Glutamatergic neuron (in vitro differentiated cells): ENCODE measurements at places on chromosomes 2 and 18.

DNA sequence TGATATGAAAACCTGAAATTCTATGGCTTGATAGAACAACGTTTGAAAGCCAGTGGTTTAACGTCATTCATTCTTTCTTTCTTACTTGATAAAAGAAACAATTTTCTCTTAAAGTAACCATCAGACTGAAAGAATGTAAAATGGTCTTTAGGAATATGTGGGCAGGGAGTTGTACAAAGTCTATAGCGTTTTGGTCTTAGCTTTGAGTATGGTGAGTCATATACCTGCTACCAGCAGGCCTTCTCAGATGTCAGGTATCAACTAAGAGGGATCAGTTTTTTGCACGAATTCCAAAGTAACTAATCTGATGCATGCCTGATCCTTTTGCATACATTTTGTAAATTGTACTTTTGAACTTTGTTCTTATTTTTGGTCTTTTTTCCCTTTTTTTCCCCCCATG lies 101.5 kb upstream of the DSEL start:
- DNase-seq: no peak

DNA sequence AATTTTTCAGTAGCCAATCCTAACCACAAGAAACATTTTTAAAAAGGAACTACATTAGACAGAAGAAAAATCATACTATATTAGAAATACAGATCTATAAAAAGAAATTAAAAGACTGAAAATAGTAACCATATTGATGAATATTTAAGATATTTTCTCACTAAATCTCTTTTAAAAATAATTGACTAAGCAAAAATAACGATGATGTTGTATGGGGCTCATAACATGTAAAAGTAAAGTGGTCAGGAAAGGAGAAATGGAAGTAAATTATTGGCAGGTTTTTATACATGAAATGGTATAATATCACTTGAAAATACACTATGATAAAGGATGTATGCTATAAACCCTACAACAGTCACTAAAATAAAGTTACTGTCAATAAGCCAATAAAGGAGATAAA lies 5.4 kb downstream of the WDPCP start:
- no peak for DNase-seq

GRCh38 chr2:145154731-145155130 lies 634.8 kb upstream of the ZEB2 start:
- DNase-seq: no peak

DNA sequence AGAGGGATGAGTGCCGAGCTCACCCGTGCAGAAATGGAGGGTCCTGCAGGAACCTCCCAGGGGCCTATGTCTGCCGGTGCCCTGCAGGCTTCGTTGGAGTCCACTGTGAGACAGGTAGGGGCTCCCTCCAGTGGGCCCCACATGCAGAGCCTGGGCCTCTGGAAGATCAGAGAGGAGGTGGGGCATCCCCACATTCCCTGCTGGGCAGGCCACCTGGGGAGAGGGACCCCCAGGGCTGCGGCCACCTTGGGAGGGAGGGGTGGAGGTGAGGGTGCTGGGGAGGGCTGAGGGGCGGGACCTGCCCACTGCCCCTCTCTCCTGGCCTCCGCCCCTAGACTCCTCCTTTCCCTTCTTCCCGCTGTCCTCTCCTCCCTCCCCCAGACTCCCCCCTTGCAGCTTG lies 38.5 kb downstream of the MTERF4 start:
- no peak for DNase-seq

DNA sequence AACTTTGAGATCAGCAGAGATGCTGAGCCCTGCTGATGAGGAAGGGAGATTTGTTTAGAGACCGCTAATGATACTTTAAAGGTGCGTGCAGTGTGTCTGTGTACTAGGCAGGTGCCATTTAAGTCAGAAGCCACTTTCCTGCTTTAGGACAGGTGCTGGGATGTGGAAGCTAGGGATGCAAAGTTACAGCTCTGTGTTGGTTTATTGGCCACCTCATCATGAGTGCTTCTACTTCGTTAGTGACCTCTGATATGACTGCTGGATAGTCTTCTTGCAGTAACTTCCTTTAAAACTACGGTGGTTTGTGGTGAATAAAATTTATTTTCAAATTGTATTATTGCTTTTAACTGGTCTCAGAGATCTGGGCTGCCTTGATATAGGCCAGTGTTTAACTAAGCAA lies 44.1 kb downstream of the FMNL2 start:
- no peak for DNase-seq

DNA sequence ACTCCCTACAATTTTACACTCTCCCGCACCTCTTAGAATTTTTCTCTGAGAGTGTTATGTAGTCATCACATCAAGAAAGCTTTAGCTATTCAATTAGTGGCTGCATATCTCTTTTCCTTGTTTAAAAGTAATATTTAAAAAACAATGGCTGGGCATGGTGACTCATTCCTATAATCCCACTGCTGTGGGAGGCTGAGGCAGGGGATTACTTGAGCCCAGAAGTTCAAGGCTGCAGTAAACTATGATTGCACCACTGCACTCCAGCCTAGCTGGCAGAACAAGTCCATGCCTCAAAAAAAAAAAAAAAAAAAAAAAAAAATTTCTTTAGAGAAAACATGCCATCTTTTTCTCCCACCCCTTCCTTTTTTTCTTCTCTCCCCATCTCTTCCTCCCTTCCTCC lies 44.3 kb downstream of the AQP4 start:
- DNase-seq: no peak

DNA sequence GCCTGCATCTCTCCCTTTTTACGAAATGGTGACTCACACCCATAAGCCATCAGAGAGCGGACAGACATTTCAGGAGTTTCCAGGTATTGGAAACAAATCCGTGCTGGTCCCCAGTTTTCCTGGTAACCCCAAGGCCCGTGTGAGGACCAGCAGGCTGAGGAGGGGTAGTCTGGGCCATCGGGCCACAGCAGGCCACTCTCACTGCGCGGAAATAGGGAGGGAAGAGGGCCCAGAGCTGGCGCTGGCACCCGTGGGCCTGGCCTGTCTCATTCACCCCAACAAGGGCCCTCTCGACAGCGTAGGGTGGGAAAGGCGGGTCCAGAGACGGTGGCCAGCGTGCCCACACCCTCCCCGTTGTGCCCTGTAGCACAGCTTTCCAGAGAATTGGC lies 13.7 kb upstream of the FAHD2A start:
- DNase-seq: no peak

DNA sequence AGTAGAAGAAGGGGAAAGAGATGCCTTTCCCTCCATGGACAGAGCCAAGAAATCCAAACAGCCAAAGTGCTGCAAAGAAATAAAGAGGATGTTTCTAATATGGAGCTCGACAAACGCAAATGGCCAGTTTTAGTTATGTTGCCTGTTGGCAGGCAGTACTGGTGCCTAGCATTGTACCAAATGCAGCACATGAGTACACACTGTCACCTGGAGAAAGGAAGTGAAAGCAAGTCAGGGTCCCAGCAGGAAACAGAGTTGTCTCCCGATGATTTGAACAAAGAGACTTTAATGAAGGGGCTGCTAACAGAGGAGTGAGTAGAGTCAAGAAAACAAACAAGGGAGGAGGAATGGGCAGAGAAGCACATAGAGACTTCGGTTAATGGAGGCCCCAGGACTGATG lies 623.0 kb downstream of the BCL11A start:
- no peak for DNase-seq

- DNase-seq: no peak
Observed at GRCh38 chr2:216126943-216127342, 17.8 kb downstream of the XRCC5 start.

- DNase-seq: no peak
Observed at GRCh38 chr2:7061921-7062320, 144.7 kb downstream of the RNF144A start.

DNA sequence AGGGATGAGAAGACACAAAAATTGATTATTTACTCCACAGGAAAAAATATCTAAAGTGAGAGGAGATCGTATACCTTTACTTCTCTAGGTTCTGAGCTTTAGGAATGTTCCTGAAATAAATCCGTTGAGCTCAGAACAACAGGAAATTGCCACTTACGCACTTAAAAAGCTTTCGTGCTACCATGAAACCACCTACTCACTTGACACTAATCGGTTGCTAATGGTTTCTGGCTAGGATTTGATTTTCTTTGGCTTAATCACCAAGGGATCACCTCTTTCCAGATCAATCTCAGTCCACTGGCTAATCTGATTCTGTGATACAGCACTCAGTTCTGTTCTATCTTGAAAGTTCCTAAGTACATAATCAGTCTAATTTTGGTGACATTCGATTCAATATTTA lies 419.6 kb downstream of the DLGAP1 start:
- DNase-seq: no peak

DNA sequence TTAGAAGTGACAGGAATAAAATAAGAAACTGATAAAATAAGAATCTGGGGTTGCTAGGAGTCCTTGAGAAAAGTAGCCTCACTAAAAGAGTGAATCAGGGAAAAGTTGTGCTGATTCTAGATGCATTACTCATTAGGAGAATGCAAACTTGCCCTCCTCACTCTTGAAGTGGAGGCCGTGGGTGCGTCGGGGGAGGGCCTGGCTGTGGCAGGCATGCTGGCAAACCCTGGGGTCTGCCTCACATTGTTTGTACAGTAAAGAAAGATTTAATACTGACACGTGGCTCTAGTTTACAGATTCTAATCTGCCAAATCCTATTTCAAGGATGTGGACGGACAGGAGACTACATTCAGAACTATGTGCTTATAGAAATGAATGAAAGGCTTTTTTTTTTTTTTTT lies 41.9 kb downstream of the TANC1 start:
- no peak for DNase-seq

DNA sequence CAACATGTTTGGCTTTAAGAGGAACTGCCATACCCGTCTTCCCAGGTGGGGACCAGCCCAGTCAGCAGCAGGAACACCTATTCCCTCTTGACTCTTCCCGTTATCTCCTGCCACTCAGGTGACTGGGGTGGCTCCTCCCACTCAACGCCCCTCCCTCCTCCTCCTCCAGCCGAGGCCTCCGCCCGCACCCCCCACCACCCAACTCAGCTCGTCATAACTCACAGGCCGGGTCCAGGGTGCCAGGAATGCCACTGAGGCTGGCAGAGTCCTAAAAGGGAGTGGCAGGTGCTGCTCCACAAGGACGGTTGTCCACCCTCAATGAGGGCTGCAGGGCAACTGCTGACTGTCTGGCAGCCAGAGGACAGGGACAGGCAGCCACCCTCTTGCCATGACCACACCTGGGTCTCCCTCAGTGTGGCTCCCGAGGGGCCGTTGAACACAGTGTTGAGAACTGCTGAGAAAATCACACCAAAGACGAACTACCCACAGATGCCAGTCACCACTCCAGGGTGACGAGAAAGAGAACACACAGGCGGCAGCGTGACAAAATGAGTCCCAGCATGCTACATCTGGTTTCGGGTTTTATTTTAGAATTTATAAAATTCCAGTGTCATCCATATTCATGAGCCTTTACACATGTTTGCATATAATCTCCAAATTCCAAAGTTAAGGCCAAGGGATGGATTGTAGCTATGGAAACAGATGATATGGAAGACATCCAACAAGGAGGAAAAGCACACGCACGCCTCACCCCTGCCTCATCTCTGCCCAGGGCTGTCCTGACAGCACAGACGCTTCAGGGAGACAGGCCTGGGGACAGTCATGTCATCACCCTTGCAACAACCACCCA lies 38.5 kb downstream of the ANO7 start:
- no peak for DNase-seq

- no peak for DNase-seq
Observed at GRCh38 chr2:45691171-45691999, 39.9 kb downstream of the PRKCE start.

- DNase-seq: peak; percentile 51
Observed at GRCh38 chr2:202032846-202033316, 774 bp upstream of the FZD7 start.

DNA sequence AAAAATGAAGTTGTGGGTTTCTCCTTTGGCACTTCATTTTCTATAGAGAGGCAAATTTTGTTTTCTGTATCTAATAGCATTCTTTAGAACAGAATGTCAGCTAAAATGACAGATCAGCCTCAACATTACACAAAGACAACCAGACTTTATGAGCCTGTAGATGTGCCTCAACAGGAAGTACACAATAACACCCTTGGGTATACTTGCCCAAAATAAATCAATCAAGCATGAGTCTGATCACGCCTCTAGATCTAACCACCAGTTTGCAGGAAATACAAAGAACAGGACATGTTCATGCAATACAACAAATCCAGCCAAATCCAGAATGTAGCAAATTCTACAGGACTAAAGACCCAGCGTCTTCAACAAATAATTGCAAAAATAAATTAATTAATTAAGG lies 11.2 kb upstream of the DAPL1 start:
- DNase-seq: no peak

DNA sequence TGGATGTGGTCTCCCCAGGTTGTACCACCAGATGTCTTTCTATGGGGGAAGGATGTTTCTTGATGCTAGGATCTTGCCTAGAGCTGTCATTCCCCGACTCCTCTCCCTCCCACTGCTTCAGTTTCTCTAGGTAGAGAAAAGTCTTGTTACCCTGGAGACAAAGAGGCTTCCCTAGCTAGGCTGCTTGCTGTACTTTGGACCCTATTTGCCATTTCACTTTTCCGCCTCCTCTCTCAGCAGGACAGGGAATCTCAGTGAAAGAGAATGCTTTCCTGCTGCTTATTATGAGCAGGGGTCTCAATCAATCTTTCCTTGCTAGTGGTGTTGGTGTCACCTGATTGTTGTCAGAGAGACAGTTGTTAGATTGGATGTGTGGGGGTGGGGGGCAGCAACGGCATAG lies 818.8 kb upstream of the GYPC start:
- DNase-seq: no peak

- no peak for DNase-seq
Observed at GRCh38 chr2:96202152-96202854, 6.3 kb downstream of the STARD7 start.

DNA sequence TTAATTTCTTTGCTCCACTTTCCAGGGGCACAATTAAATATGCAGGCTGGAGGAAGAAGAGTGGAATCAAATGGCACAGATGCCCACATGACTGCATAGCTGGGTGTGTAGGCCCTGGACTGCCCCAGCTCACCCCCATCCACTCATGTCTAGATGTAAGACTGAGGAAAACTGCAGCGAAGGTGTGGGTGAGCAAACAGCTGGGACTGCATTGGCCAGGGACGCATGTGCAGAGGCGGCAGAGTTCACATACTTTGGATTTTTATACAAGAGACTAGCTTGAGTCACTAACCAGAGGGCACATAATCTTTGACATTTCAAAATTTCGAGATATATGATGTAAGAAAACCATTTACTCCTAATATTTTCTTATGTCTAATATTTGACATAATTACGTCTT lies 60.1 kb downstream of the SPIRE1 start:
- no peak for DNase-seq

- DNase-seq: no peak
Observed at GRCh38 chr2:20509770-20510490, 63.1 kb downstream of the RHOB start.

DNA sequence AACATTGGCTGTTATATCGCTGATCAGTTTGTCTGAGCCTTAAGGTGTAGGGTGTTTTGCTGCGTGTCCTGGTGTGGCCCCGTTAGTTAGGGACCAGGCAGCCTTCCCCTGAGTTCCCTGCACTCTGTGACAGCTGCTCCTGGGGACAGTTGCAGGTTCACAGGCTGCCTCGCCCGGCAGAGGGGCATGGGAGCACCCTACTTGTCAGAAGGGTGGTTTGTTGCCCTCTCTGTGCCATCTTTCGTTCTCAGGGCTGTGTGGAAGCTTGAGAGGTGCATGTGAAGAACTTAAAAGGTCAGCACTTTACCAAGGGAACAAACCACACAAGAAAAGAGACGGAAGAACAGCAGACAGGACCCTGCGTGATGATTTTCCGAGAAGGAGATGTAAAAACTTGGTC lies 159.6 kb downstream of the LDLRAD4 start:
- no peak for DNase-seq
